Stimulated activated CD8-positive, alpha-beta memory T cell treated with anti-CD3 and anti-CD28 coated beads, Interleukin-7, amount 100 ng/mL, for 1 hour (primary cell): ENCODE measurements at places on chromosomes 2 and 18.

GRCh38 chr18:56112013-56112749, 524.2 kb upstream of the TCF4 start:
- DNase-seq, result no peak

DNA sequence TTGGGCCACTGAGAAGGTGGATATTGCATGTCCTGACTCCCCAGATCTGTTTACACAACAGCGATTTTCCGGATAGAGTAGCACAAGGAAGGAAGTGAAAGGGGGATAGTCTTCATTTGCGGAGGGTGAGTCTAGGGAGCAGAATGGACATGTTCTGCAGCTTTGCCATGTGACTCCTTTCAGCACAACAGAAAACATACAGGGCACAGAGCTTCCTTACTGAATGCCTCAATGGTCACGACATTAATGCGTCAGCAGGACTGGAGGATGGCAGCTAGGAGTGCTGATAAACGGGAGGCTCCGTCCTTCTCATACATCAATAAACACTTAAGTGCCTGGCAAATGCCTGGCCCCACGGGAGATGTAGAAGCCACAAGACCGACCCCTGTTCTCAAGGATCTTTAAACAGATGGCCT, 163.0 kb downstream of the FAM210A start:
- no peak for DNase-seq

DNA sequence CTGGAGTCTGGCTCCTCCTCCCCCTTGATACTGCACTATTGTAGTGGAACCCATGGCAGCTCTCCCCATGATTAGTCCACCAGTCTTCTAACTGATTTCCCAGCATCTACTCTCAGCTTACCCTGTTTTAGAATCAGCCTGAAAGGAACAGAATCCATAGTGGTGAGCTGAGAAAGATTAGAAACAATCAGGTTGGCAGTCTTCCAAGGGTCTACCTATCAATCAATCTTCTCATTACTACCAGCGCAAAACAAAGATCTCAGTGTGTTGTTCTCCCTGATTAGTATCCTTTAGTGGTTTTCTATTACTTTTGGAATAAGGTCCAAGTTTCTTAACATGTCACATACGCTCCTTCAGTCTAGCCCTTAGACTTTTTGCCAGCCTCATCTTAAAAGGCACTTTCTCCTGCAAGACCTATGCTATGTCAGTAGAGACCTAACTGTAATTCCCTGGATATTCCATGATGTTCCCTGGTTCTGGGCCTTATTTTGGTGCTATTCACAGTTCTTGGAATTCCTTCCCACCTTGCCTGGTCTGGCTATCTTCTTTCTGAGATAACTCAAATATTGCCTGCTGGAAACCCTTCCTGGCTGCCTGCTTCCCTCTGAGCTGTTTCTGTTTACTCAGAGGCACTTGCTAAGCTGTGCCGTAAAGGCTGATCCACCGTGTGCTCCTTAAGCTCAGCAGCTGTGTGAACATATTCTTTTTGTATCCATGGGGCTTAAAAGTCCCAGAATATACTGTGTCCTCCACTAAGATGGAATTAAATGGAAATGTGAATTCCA, 32.6 kb downstream of the LAMA3 start:
- no peak for DNase-seq

DNA sequence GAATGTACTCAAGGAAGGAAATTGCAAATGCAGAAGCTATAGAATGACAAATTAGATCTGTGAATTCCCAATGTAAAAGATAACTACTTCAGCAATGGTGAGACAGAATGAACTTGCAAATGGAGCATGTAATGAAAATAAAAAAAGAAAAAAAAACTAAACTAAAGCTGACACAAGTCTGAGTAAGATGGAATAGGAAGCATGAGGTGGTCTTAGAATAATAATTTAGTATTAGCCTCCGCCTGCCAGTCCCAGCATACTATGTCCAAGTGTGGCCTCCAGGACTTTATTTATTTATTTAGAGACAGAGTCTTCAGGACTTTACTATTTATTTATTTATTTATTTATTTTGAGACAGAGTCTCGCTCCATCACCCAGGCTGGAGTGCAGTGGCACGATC, 37.4 kb upstream of the SLC39A10 start:
- no peak for DNase-seq

DNA sequence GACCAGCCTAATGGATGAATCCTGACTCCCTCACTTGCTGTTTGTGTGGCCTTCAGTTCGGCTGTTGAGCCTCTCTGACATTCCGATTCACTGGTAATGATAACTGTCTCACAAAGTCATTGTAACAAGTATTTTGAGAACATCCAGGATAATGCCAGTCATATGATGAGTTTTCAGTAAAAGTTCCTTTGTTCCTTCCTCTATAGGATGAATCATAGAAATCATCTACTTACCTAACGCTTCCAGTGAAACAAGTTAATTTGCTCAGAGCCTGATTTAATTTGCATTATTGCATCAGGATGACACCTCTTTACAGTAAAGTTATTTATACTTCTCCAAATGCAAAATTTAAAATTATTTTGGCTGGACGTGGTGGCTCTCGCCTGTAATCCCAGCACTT, 32.0 kb downstream of the RAB31 start:
- no peak for DNase-seq

- no peak for DNase-seq
Measured at GRCh38 chr2:234256516-234256915, 206.0 kb downstream of the SPP2 start.

DNA sequence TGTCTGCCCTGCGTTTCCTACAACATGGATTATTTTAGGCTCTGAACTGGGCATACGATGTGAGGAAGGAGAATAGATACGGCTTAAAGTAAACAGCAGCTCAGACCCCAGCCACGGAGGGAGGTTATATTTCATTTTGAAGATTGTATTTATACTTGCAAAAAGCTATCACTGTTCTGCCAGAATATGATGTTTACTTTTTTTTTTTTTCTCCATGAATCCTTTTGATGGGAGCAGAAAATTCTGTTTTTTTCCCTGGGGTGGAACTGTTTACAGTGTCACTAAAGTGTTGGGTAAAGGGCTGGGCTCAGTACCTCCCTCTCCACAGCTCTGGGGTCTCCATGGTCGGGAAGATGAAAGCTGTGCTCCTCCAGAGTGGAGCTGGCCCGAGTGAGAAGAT, 13.1 kb downstream of the PCARE start:
- no peak for DNase-seq

DNA sequence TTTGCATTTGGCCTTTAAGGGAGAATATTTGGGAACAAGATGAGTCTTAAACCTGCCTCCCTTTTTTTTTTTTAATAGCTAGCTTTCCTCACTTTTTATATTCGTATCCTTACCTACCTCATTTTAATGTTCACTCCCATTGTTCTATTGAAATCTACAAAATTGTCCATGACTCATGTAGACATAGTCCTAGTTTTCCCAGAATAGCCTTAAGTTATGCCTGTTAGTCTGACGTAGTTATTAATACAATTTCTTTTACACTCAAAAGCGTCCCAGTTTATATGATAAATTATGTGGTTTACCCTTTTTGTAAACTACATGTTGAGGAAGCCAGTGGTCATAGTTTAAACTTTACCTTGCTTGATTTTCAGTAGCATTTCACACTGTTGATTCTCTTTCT, 73.4 kb downstream of the UBR3 start:
- no peak for DNase-seq

- DNase-seq, result no peak
Measured at GRCh38 chr18:596288-596881, 403 bp upstream of the CLUL1 start.

GRCh38 chr2:96325041-96325883, at the start of gene ITPRIPL1:
ITPRIPL1 (plus strand) TSS chr2:96325317; CDS start chr2:96325840, 523 bp downstream.
- DNase-seq, result no peak

GRCh38 chr2:88919087-88919738, 227.7 kb downstream of the RPIA start:
- no peak for DNase-seq
